ENCODE measurements at places on chromosomes 2 and 18. TPM values are rescaled to one million over a fixed set of nuclear protein-coding genes. Genes with fewer than 3 reads are reported as not detected.

- DNase-seq: no peak
Observed at GRCh38 chr2:55163274-55163721, 68.8 kb downstream of the CLHC1 start.

- no peak for DNase-seq
Observed at GRCh38 chr18:11274144-11274794, 124.9 kb upstream of the PIEZO2 start.

GRCh38 chr2:73979021-73979420 lies 5.7 kb upstream of the TET3 start:
- DNase-seq: no peak

GRCh38 chr2:64348386-64349130 lies 105.4 kb upstream of the LGALSL start:
- DNase-seq: no peak

GRCh38 chr18:46387441-46388131 lies 269.4 kb downstream of the LOXHD1 start:
- DNase-seq: no peak

DNA sequence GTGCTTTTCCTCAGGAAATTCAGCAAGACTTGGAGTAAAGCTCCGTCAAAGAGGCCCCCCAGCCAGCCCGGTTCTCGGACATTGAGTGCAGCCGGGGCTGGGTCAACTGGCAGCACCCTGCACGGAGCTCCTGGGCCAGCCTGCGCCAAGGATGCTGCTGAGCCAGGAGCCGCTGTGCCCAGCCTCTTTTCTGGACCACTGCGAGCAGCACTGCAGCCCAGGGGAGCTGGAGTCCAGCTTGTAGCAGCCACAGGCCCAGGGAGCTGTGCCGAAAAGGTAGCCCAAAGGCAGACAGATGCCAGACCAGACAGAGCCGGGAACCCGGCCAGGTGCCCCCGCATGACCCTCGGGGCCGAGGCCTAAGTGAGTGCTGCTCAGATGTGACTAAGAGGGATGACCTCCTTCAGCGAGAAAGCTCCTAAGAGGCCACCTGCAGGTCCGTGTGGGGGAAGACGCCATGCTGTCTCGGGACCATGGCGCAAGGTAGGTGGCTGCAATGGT lies 7.3 kb downstream of the CLHC1 start:
- no peak for DNase-seq

DNA sequence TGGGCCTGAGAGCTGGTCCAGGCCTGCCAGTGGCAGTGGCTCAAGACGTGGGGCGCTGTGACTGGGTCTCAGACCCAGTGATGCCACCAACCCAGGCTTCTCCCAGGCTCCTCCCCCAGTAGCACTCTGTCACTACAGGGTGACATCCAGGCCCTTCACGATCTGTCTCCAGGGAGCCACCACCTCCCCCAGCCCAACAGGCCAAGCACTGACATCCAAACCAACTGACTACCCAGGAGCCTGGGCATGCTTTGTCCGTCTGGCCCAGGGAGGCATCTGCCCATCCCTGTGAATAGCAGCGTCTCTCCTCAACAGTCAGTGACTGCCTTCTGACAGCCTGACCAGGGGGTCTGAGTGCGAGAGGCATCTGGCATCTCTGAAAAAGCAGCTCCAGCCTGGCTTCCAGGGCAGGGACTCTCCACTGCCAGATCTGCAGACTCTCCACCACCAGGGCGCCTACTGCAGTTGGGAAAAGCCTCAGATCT lies 13.0 kb downstream of the TEX44 start:
- DNase-seq: no peak

- DNase-seq: no peak
Observed at GRCh38 chr18:11671156-11671555, 17.9 kb upstream of the GNAL start.

DNA sequence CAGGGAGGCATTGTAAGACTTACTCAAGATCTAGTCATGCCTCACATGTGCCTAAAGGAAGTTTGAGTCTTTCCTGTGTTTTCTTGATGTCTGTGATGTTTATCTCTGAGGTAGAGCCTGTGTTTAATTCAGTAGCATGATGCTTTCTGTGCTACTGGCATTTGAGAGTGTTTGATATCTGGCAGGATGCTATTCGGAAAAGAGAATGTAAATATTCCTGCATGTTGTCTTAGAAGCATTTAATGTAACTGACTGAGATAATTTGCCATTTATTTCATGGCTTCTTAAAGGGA lies 58.8 kb downstream of the GREB1L start:
- DNase-seq: no peak

- no peak for DNase-seq
Observed at GRCh38 chr2:165469417-165469816, at the start of gene CSRNP3. Gene CSRNP3, plus strand, starts transcription at chr2:165469698. Its CDS starts 125,368 bp downstream, at chr2:165595066.

DNA sequence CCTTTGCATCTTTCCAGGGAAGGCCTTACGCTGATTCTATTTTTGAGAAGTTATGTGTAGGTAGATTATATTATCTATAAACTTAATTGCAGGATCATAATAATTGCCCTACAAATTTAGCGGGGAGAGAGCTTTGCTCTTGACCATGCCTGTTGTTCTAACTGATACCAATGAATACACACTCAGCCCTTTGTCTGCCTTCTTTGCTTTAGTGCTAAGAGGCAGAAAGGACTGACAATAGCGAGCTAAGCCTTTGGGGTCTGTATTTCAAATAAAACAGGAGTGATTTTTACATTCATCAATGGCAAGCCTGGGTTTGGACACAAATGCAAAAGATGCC lies 115.3 kb upstream of the STON1 start:
- no peak for DNase-seq

The RND3 gene
- 76.4 TPM for total RNA-seq

The KCNJ13 gene
- not detected for total RNA-seq

The WDSUB1 gene
- 5.7 TPM for total RNA-seq

The KCNG2 gene
- total RNA-seq: not detected

The DBI gene
- total RNA-seq: 99.0 TPM

The TEX44 gene
- total RNA-seq: not detected

The HAAO gene
- total RNA-seq: 0.18 TPM

The UPP2 gene
- not detected for total RNA-seq

The PLEK gene
- 0.11 TPM for total RNA-seq

The NPAS2 gene
- total RNA-seq: 9.8 TPM

Measured in pulmonary artery endothelial cell (primary cell).